SK-MEL-5 (cell line): ENCODE measurements at places on chromosomes 2 and 18. TPM values are rescaled to one million over a fixed set of nuclear protein-coding genes. Genes with fewer than 3 reads are reported as not detected.

GRCh38 chr2:53740170-53740569, 27.4 kb upstream of the CHAC2 start:
- DNase-seq: peak; percentile 44

GRCh38 chr2:191265311-191266170, 20.3 kb downstream of the MYO1B start:
- no peak for DNase-seq

The FIGN gene
- 2.0 and 2.3 TPM in 2 replicates for total RNA-seq

The GALR1 gene
- total RNA-seq: not detected in 2 replicates

DNA sequence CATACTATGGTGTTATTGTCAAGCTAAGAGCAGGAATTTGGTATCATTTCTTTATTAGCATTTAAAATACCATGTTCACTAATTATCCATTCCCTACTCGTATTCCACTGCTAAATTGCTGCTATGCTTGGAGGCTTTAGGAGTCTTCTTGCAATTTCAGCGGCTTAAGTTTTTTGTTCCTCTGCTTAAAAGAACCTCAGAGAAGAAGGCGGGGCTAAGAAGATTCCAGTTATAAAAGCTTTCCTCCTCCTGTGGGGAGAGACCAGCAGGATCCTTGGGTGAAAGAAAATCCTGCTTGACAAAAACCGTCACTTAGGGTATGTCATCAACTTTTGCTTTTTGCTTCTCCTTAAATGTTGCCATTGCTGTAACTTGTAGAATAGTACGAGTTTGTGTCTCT, at the start of gene TRPM8:
Gene TRPM8 (plus strand): TSS at position 258 of the 400 bp plus-strand sequence. CDS start 9,165 bp downstream, outside the sequence.
- no peak for DNase-seq

The CYP20A1 gene
- total RNA-seq: 25.0 and 26.8 TPM in 2 replicates

DNA sequence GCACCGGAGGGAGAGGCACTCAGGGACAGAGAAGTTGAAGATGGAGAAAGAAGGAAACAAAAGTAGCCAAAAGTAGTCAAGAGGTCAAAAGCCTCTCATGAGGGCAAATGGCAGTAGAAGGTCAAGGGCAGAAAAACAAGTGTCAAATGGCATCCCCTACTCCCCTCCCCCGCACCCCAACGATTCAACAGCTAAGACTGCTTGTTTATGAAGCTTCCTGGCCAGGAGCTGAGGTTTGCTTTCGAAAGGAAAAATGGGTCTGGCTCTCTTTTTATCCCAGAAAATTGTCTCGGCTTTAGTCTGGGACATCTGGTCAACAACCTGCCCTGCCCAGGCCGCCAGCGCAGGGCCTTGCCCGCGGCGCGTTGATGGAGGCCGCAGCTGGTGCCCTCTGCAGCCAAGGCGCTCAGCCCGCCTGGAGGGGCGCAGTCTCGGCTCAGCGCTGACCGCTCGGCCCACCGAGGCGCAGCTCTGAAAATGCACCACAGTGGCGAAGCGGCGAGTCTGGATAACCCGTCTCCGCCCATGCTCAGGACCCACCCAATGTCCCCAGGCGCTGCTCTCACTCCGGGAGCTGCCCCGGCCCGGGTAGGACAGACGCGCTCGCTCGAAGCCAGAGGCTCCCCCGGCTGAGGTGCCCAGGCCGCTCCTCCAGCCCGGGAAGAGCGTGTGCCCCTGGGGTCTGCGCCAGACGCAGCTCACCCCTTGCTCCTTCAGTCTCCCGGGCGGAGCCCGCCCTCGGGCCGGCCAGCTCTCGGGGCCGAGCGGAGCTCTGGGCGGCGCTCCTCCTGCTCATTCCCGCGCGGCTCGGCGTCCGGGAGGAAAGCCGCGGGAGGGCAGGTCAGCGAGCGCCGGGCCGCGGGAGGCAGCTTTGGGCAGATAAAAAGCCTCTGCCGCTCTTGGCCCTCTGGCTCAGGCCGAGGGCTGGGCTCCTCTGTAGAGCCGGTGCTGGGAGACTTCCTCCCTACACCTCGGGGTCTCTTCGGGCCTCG, 1.8 kb upstream of the TBR1 start:
- DNase-seq: no peak

- no peak for DNase-seq
These were observed 58.2 kb downstream of the TDRD15 start for GRCh38 chr2:21181957-21182356.

GRCh38 chr2:213640738-213641425, 356.6 kb downstream of the SPAG16 start:
- DNase-seq: no peak

The DRC1 gene
- total RNA-seq: not detected in 2 replicates

DNA sequence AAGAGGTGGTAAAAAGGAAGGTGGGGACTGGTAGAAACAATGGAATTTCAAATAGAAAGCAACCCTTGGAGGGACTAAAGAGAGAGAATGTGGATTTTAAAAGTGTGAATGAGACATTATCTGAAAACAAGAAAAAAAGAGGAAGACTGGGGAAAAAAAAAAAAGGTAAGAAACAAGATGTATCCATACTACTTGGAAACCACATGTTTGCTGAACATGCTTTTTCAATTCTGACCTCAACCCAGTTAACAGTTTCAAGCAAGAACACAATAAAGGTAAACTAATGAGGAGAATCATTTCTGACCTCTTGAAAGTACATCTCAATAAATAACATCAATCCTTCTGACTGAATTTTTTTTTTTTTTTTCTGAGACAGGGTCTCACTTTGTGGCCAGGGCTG, 2.6 kb downstream of the FARSB start:
- DNase-seq: no peak

DNA sequence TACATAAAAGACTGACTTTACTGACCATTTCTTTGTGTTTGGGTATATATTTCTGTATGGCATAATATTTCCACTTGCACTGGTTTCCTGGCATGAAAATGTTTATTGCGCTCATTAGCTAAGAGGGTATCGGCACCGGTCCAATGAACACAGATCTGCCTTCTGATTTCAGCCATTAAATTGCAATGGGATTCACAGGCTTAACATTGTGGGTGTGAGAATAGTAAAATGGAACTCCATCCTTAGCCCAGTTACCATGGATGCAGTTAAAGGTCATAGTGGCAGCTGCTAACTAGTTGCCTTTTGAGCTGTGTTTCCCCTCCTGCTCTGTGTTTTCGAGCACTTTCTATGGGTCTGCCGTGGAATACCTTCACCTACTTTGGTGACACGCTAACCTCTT, 352.6 kb upstream of the POU3F3 start:
- no peak for DNase-seq

GRCh38 chr2:55518841-55519165, 715 bp upstream of the CFAP36 start:
- DNase-seq: peak; percentile 45

DNA sequence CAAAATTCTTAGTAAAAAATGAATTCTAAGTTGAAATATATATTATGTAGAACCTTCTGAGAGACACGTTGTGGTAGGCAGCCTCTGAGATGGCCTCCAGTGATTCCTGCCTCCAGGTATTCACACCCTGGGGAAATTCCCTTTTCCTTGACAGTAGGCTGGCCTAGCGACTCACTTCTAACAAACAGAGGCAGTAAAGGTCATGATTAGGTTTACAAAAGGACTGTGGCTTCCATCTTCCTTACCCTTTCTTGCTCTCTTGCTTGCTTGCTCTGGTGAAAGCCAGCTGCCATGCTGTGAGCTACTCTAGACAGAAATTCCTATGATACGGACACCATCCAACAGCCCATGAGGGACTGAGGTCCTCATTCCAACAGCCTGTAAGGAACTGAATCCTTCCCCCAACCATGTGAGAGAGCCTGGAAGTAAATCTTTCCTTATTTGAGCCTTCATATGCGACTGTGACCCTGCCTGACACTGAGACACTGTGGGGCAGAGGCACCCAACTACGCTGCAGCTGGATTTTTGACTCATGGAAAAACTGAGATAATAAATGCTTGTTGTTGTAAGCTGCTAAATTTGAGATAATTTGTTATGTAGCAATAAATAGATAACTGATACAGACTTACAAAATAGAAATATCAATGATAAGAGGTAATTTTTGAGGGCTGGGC, 32.7 kb upstream of the SERTAD2 start:
- DNase-seq: no peak

- DNase-seq: no peak
These were observed 31.9 kb downstream of the ATP8B1 start for GRCh38 chr18:57771193-57771592.

- no peak for DNase-seq
These were observed 187.8 kb downstream of the GLI2 start for GRCh38 chr2:120923426-120923825.

DNA sequence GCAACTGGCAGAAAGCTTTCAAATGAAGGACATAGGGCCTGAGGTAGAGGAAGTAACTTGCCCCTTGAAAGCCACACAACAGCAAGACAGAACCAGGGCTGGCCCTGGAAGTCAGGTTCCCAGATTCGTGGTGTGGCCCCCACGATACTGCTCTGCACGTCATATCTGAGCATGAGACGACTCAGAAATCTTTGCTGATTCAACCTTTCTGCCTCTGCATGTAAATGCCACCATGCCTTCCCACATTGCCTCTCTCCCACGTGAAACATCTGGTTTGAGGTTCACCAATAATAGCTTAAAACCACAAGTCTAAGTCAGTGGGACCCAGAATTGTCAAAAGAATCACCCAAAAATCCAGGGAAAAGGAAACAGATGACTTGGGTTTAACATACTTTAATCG, 214.0 kb upstream of the TRIB2 start:
- DNase-seq: no peak

- no peak for DNase-seq
These were observed 81.5 kb upstream of the LDLRAD4 start for GRCh38 chr18:13136904-13137669.

GRCh38 chr2:234189786-234190300, 139.3 kb downstream of the SPP2 start:
- DNase-seq: no peak

- peak; percentile 78 for DNase-seq
These were observed 91.6 kb downstream of the TMX3 start for GRCh38 chr18:68623342-68623741.

GRCh38 chr2:230711224-230711623, 1.4 kb upstream of the CAB39 start:
- DNase-seq: no peak

DNA sequence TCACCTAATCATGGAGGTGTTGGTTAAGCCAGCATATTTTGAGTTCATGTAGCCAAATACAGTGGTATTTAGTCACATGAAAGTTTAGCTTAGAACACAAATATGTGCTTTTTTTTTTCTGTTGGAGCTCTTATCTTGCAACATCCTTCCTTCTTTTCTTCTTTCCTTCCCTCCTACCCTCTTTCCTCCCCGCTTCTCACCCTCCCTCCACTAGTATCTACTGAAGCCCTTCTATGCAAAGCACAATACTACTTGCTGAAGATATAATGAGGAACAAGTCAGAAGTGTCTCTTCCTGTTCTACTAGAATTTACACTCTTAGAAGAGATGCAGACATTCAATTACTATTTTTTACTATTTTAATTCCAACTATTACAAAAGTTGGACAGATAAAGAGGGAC, 105.0 kb upstream of the ITGA4 start:
- no peak for DNase-seq

GRCh38 chr18:53665701-53666100, 558.8 kb downstream of the MBD2 start:
- no peak for DNase-seq

The MYO1B gene
- 43.4 and 46.0 TPM in 2 replicates for total RNA-seq

- no peak for DNase-seq
These were observed 29.6 kb upstream of the TMEM177 start for GRCh38 chr2:119649364-119649917.

DNA sequence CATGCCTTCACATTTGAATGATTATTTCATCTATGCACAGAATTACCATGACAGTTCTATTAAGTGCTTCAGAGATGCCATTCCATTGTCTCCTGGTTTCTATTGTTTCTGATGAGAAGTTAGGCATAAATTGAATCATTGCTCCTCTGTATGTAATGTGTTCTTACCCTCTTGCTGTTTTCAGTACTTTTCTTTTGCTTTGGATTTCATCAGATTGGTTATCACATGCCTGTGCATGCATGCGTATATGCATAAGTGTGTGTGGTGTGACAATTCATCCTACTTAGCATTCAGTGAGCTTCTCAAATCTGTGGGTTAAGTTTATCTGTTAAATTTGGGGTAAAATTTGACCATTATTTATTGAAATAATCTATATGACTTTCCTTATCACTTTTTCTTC, 263.3 kb upstream of the RND3 start:
- no peak for DNase-seq

DNA sequence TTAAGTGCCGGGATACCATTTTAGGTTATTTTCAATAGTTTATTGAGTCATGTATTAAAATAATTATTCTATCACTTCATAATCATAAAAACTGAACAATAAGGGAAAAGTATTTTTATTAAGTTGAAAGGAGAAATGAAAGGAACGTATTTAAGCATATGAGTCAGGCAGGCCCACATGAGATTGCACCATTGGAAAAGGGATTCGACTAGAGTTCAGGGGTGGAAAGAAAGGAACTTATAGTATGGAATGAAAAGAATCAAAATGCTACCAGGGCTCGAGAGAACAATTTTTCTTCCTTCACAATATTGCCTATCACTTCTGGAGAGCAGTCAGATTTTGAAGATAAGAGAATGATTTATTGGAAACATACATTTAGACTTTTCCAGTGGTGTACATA, 516.5 kb upstream of the NETO1 start:
- no peak for DNase-seq

- no peak for DNase-seq
These were observed 11.0 kb upstream of the NBEAL1 start for GRCh38 chr2:203003716-203004115.

DNA sequence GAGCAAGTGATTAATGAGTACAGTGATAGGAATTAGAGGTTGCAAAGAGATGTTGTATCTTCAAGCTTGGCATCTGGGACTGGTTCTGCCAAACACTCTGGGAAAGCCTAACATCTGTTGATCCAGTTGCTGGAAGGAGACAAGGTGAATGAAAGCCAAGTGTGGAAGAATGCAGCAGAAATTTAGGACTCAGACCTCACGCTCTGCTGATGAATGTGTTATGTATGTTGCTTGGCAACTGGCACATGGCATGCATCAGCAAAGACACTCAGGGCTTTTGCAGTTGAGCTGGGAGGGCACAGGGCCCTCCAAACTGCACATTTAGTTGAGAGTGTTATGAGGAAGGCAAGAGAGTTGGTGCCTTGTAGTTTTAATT, 105.5 kb downstream of the COLEC12 start:
- DNase-seq: no peak

GRCh38 chr2:217331523-217332416, 471.9 kb upstream of the TNP1 start:
- DNase-seq: no peak

The MYL12B gene
- total RNA-seq: 315 and 343 TPM in 2 replicates

GRCh38 chr2:169286624-169287231, 75.6 kb downstream of the LRP2 start:
- no peak for DNase-seq

The SPP2 gene
- not detected in 2 replicates for total RNA-seq
